ENCODE measurements at places on chromosomes 3 and 15.

DNA sequence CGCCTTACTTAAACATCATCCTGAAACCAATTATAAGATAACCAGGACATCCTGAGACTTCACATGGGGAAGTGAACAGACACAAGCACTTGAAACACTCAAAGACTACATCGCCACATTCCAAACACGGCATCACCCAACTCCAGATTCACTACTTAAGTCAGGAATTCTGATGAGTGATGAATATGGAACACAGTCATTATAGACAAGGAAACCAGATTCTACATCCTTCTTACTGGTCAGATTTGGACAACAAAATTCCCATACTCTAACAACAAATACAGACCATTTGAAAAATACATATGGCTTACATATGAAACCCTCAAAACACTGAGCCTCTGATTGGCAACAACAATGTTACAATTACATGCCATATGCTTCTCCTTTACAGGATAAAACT is 13.1 kb upstream of the RBSN start:
- no peak for DNase-seq

DNA sequence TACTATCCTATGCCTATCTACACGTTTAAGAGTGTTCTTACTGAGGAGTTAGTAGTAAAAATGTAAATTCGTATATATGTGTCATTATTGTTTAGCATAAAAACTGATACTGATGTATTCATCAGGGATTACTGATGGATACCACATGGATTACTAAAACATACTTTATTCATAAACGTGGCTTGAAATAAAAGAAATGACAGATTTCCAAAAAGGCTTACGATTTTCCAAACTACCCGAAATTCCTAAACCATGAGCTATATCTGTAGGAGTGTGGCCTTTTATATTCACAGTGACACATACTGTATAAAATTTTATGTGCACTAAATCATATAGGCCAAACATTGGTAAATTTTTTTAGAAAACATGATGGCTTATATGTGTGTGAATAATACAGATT is 6.9 kb downstream of the TSC22D2 start:
- no peak for DNase-seq

DNA sequence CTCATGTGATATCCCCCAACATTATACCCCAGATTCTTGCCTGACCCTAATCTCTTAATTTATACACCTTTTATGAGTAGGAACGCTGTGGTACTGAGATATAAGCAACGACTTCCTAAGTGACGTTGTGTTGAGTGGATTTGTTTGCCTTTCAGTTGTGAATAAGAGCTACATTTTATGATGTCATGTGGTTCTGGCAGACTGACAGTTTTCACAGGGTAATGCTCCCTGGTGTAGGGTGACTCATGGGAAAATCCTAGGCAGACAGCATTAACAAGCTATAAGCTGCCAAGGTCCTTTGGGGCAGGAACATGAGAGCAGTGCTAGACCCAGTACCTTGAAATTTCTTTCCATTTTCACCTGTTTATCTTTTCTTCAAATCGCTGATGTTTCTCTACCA is 11.2 kb downstream of the C3orf52 start:
- DNase-seq, result no peak

DNA sequence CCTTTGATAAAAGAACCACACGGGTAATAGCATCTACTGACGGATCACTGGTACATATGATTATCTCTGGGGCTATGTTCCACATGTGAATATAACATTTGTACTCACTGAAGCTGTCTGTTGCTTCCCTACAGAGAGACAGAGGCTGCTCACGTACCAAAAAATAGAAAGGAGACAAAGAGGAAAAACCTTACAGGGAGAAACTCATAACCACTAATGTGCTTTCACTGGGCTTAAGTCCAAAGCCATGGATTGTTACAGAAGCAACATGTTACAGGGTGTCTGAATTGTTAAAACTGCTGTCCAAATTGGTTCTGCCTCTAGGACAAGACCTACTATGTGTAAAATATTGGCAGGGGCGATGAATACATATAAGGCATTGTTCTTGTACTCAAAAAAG is 311.9 kb downstream of the FOXP1 start:
- no peak for DNase-seq

DNA sequence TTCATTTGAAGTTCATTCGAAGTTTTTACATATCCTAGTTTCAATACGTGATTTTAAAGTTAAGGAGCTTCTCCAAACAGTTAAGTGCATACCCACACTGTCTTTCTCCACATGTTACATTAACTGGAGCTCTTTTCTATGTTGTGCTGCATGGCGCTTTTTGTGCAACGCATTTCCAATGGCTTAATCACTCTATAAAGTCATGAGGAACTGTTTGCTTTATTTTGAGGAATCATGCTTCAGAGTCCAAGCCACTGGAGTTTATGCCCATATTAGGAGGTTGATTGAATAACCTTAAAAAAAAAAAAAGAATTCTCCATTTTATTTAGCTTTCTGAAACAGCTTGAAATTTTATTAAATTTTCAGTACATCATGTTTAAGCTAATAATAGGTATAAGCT is 109.4 kb upstream of the MBNL1 start:
- no peak for DNase-seq

GRCh38 chr15:94097552-94097951 is 133.8 kb upstream of the MCTP2 start:
- no peak for DNase-seq

DNA sequence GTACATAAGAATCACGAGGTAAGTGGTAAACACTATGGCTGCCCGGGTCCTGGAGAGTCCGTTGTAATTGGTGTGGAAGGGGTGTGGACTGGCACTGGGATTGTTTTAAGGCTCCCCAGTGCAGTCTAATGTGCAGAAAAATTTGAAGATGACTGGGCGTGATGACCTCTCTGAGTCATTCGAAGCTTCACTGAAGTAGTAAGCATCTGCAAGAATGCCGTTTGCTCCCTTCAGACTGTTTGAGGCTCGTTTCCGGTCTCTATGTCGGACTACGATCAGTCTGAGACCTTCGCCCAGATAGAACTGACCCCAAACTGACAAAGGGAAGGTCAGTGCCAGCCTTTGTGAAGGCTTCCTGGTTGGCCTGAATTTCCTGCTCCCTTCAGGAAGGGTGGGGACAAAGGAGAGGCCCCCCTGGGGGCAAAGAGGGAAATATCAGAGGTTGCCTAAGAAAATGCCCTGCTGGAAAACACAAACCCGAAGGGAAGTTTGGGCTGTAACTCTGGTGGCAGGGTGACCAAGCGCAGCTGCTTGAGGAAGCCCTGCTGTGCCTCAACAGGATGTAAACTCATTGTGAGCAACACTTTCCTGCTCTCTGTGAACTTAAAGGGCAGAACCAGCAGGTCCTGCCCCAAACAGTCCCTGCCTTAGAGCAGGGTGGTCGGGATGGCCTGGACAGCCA is 34.6 kb downstream of the BTD start:
- DNase-seq, result no peak

DNA sequence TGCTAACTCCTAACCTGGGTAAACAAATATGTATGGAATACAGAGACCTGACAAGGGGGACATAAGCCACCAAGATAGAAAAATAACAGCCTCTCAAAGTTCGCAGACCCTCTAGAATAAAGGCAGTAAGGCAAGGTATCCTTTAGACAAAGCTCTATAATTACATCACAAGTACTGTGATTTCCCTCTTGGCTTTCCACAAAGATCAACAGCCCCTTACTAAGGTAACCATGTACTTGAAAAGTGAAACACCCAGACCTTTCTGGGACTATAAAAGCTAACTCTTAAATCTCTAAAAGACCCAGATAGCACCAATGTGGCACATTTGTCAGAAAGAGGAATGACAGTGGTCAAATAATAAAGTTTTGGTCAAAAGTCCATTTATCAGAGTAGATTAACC is 51.9 kb downstream of the TBL1XR1 start:
- no peak for DNase-seq

GRCh38 chr3:116302087-116302747 is 143.1 kb downstream of the LSAMP start:
- no peak for DNase-seq

DNA sequence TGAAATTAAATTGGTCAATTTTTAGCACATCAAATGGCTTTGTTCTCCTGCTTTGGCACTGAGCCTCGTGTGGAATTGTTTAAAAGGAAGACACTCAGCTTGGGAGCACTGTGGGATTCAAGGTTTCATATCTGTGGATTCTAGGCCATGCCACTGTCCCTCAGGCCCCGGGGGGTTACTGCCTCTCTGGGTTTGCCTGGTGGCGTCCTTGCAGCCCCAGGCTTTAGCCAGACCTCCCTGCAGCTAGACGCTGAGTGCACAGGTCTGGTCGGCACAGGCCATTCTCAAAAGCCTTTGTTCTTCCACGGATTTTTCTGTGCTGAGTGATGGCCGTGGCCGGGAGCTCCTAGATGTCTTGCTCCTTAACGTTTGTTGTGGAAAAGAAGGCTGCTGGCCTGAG is 76.2 kb downstream of the CACNA2D3 start:
- DNase-seq, result no peak

DNA sequence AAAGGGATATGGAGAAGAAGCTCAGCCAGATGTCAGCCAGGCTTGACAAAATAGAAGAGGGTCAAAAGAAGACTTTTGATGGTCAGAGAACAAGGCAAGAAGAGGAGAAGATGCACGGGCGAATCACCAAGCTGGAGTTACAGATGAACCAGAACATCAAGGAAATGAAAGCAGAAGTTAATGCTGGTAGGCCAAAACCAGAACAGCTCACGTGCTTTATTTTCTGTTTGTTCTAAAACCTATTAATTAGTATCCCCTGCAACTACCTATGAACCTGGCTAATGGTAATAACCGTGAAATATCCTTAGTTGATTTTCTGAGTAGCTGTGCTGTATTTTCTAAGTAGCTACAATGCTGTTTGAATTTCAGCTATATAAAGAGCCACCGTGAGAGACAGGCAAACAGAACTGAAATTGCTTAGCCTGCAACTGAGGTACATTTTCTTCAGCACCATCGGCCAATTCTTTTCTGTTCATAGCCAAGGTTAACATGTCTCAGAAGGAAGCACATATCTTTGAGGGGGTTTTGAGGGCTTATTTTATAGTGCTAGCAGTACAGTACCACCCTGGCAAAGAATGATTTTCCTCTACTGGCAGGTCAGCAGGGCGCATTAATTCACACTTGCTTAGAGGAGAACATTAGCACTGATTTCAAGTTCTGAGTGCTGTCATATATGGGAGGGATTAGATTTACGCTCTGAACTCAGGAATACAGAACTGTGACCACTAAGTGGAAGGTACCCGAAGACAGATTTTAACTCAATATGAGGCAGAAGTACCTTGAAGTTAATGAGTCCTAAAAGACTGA is 78.9 kb downstream of the FAM81A start:
- DNase-seq, result no peak

- DNase-seq, result no peak
Observed at GRCh38 chr15:84823282-84823878, 6.2 kb downstream of the ALPK3 start.

GRCh38 chr3:46496746-46497555 is 825 bp upstream of the RTP3 start:
- no peak for DNase-seq

DNA sequence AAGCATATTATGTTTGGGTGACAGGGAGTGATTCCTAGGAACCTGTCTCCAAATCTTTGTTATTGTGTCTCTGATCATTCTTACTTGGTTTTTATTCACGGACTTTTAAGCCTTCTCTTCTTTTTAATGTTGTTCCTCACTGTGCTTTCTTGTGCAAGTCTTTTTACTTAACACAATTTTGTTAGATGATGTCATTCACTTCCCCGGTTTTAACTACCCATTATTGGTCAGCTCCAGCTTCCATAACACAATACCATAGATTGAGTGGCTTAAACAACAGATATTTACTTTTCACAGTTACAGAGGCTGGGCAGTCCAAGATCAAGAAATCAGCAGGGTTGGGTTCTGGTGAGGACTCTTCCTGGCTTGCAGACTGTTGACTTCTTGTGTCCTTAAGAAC is 436.3 kb upstream of the CBLB start:
- no peak for DNase-seq

GRCh38 chr15:69398491-69398891 is 15.7 kb upstream of the KIF23 start:
- DNase-seq, result no peak

DNA sequence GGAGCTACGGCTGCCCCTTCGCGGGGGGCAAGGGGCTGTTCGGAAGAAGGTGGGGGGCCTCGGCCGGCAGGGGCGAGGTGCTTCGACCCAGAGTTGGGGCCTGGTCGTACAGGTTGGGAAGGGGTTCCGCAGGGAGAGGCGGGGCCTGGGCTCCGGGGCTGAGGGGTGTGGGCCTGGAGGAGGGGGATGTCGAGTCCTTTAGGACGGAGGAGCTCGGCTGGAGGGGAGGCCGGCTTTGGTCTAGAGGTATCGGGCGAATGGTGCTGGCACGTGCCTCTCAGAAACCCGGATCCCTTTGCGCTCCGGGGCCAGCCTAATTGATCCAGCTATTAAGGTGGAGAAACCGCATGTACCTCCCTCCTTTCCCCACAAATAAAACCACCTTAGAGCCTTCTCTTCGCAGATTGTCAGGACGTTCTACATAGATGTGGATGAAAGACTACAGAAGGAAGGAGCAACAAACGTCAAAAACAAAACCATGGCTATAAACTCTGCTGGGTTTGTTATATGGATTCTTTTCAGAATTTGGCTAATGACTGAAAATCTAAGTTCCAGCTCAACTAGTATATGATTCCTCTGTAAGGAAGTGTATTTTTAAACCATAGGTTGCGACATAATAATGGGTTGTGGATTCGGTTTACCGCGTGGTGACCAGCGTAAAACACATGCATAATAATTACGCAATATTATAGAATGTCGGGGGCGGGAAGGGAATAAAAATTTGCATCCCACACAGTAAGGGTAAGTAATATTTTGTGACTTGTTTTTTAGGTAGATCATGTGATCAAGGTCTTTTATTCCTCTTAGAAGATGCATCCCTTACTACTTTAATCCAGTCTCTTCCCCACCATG is 644 bp upstream of the NGLY1 start:
- no peak for DNase-seq

- no peak for DNase-seq
Observed at GRCh38 chr3:46848271-46849044, 14.8 kb downstream of the MYL3 start.

- DNase-seq, result no peak
Observed at GRCh38 chr15:98970799-98971198, 36.8 kb downstream of the PGPEP1L start.

DNA sequence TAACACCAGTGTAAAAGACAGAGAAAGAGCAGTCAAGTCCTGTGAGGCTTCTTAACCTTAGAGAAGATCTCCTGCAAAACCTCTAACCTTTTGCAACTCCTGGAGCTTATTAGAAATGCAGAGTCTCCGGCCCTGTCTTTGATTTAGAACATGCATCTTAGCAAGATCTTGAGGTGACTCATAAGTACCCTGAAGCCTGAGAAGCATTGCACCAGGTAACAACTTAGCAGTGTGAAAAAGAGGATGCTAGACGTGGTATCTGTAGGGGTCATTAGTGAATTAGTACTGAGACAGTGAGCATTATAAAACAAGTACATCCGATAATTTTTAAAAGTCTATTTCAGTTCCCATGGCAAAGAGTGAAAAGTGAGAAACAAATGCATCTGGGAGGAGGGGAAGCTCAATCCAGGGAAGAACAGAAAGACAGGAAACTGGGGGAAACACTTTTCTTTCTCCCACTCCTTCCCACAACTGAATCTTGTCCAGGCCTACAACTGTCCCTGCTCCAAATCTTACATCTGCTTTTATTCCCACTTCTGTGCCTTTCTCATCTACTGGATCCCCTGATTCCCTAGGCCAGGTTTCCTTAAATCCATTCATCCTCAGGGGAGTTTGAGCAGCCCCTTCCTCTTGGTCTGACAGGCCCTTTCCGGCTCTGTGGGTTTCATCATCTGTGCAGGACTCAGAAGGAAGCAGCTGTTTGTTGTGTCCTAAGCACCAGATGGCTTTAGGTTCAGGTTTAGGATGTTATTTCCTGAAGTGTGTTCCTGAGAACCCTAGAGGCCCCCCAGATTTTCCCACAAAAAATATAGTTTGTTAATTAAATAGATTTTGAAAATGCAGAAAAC is 128.1 kb upstream of the IL12A start:
- DNase-seq, result no peak
